ENCODE measurements at places on chromosomes 2 and 18. TPM values are rescaled to one million over a fixed set of nuclear protein-coding genes. Genes with fewer than 3 reads are reported as not detected.

Gene SRD5A2
- total RNA-seq: 0.07 TPM

Gene MC2R
- not detected for total RNA-seq

Gene FBXO41
- 7.7 TPM for total RNA-seq

Gene SATB2
- 5.1 TPM for total RNA-seq

Gene M1AP
- not detected for total RNA-seq

DNA sequence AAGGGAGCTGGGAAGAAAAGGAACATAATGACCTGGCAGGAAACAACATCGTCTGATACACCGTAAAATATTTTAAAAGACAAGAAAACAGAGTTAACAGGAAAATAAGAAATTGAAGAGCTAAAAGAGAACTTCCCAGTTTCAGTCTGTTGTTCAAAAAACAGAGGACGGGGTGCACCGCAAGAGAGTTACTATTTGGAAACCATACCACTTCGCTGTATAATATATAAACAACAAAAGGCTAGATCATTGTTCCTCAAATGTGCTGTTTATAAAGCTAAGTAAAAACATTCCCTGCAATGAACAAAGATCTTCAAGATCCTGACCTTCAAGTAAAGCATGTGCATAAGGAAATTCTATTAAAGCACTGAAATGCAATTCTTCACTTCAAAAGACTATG lies 2.1 kb downstream of the PPP3R1 start:
- H3K36me3 ChIP-seq: no peaks in the 10 kb centered on the region
- H3K27me3 ChIP-seq: no peaks in the 10 kb centered on the region
- H3K4me1 ChIP-seq: peaks cover 33% of the 10 kb centered on the region
- H3K4me3 ChIP-seq: peak overlapping the region; percentile 74
- DNase-seq: no peak

DNA sequence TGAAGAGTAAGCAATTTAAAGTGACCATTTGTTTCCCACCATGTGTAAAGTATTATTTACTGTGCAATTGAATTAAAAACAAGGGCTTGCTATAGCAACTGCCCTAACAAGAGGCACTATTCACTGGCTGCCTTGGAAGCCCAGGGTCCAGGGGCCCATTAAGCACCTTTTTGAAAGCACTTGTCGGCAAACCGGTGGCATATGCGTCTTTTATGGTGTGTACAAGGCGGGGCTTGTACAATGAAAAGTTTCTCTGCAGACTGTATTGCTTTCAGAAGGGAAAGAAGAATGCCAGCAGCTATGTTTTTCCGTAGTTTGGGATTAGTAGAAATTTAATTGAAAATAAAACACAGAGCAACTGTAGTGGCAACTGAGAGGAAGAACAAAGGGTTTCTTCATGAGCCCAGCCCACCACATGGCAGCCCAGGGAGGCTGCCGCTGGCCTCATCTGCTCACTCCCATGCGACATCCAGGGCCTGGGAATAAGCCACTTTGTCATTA lies 279.5 kb upstream of the PARD3B start:
- no peak for DNase-seq
- H3K27ac ChIP-seq: no peak overlapping the region
- no peaks in the 10 kb centered on the region for H3K4me1 ChIP-seq
- no peaks in the 10 kb centered on the region for H3K36me3 ChIP-seq
- no peak overlapping the region for H3K4me3 ChIP-seq

- no peak overlapping the region for H3K27ac ChIP-seq
Observed at GRCh38 chr2:67930156-67930555, 132.6 kb downstream of the C1D start.

GRCh38 chr2:203688798-203689197 lies 17.6 kb upstream of the CD28 start:
- no peak overlapping the region for H3K27ac ChIP-seq
- H3K4me3 ChIP-seq: no peak overlapping the region
- no peaks in the 10 kb centered on the region for H3K27me3 ChIP-seq
- no peak for DNase-seq
- no peaks in the 10 kb centered on the region for H3K36me3 ChIP-seq

GRCh38 chr18:60469387-60470100 lies 97.0 kb upstream of the MC4R start:
- DNase-seq: no peak
- no peaks in the 10 kb centered on the region for H3K27me3 ChIP-seq
- H3K4me3 ChIP-seq: no peak overlapping the region
- H3K27ac ChIP-seq: no peak overlapping the region

DNA sequence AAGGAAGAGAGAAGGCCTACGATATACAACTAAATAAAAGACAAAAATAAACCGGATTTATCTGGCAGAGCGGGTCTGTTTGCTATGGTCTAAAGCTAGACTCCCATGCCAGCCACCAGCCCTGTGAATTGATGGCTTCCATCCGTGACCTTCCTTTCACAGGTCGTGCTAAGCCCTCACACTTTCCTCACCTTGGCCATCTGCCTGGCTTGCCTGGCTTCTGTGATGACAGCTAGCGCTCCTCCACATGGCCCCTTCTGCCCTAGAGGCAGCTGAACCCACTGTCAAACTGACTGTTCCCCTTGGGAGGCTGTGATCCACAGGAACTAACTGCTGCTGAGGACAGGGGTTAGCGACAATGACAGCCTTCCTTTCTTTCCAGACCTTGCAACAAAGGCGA lies 32.5 kb downstream of the GAREM1 start:
- H3K4me3 ChIP-seq: no peak overlapping the region
- no peaks in the 10 kb centered on the region for H3K36me3 ChIP-seq
- no peaks in the 10 kb centered on the region for H3K4me1 ChIP-seq
- no peak overlapping the region for H3K27ac ChIP-seq

DNA sequence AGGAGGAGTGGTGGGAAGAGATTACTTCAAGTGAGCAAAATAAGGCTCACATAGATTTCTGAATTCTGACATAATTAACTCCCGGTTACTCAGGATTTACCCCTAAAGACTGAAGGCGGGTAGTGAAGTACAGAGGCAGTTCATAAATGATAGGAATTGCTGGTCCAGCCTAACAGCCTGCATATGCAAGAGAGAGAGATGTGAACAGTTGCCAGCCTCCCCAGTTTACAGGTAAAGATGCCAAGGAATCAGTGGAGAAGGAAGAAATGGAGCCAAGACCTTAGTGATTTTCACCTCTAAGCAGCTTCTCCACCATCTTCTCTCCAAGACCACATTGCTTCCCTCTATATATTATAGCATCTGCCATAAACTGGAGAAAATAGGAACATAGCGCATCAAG lies 91.8 kb upstream of the THUMPD2 start:
- H3K4me1 ChIP-seq: peaks cover 30% of the 10 kb centered on the region
- no peaks in the 10 kb centered on the region for H3K27me3 ChIP-seq
- no peaks in the 10 kb centered on the region for H3K36me3 ChIP-seq
- peak overlapping the region; percentile 71 for H3K27ac ChIP-seq

GRCh38 chr18:2994603-2995432 lies 18.1 kb downstream of the LPIN2 start:
- no peaks in the 10 kb centered on the region for H3K36me3 ChIP-seq
- H3K4me3 ChIP-seq: no peak overlapping the region
- no peak for DNase-seq
- peaks cover 7% of the 10 kb centered on the region for H3K4me1 ChIP-seq
- H3K27ac ChIP-seq: no peak overlapping the region

DNA sequence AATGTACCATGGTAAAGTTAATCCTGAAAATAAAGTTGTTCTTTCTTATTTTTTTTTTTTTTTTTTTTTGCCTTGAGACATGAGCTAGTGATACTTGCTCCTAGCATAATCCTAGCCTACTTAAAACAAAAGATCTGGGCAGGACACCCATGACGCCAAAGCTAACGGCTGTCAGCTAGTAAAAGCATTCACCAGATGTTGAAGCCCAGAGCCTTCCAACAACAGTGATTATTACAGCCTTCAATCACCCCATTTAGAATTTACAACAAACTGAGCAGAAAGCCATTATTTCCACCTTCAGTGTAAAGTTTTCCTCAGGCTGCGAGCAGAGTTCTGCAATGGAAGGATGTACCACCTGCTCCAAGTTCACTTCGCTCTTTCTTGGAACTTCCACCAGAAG lies 259.5 kb downstream of the SP3 start:
- DNase-seq: no peak
- no peak overlapping the region for H3K4me3 ChIP-seq
- H3K27ac ChIP-seq: no peak overlapping the region
- H3K27me3 ChIP-seq: no peaks in the 10 kb centered on the region
- no peaks in the 10 kb centered on the region for H3K36me3 ChIP-seq

DNA sequence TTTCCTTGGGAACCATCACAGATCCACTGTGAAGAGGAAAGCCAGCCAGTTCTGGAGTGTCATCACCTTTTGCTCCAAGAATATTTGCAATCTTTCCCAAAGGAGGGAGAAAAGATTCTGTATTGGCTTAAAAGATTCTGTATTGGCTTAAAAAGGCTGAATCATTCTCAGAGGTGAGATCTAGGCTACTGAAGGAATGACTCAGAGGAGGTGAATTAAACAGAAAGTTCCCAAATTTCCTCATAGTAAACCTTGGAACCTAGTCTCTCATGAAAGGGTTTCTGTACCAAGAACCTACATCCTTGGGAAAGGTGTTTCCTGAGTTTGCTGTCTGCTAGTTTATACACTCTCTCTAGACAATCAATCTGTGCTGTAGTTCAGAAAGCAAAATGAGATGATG lies 34.1 kb upstream of the GRB14 start:
- H3K4me1 ChIP-seq: peaks cover 9% of the 10 kb centered on the region
- DNase-seq: peak; percentile 48
- no peaks in the 10 kb centered on the region for H3K27me3 ChIP-seq
- H3K36me3 ChIP-seq: no peaks in the 10 kb centered on the region
- no peak overlapping the region for H3K27ac ChIP-seq

DNA sequence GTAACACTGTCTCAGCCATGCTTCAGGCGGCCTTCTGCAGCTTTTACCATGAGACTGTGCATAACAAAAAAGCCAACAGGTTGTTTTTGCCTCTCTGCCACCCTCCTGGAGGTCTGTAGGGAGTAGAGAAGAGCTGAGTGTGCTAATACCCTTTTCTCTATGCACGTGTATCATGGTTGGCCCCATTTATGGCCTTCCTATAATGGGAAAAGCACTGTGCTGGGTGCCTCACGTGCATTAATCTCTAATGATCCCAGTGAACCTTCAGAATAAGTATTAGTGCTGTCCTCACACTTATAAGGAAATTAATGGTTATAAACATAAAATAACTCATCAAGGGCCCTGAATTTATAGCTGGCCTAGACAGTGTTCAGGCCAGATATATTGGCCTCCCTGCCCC lies 164.2 kb downstream of the CDH20 start:
- DNase-seq: no peak
- no peak overlapping the region for H3K27ac ChIP-seq
- no peaks in the 10 kb centered on the region for H3K4me1 ChIP-seq

DNA sequence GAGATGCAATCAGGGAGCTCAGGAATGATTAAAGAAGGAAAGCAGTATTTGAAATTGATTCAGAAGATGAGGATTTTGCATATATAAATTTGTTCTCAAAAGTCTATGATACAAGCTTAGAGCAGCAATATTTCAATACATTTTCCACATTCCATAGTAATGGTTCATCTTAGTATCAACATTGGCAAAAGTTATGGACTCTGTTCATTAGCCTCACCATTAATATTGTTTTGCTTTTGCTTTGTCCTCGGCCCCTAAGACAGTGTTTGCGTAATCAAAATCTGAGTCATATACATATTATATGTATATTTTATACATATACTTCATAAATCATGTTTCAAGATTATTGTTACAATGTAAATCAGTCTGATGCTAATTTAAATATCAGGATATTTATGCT lies 176.6 kb downstream of the CNTNAP5 start:
- no peak overlapping the region for H3K4me3 ChIP-seq
- DNase-seq: no peak

GRCh38 chr2:67498931-67499330 lies 101.8 kb downstream of the ETAA1 start:
- no peak for DNase-seq
- no peaks in the 10 kb centered on the region for H3K27me3 ChIP-seq

- no peaks in the 10 kb centered on the region for H3K27me3 ChIP-seq
- no peaks in the 10 kb centered on the region for H3K4me1 ChIP-seq
- H3K27ac ChIP-seq: no peak overlapping the region
- DNase-seq: no peak
Observed at GRCh38 chr2:23492337-23492675, 107.3 kb downstream of the KLHL29 start.

- no peaks in the 10 kb centered on the region for H3K36me3 ChIP-seq
- no peak for DNase-seq
- peaks cover 9% of the 10 kb centered on the region for H3K4me1 ChIP-seq
- no peaks in the 10 kb centered on the region for H3K27me3 ChIP-seq
Observed at GRCh38 chr2:217680381-217680780, 322.4 kb downstream of the TNS1 start.

- peaks cover 7% of the 10 kb centered on the region for H3K4me1 ChIP-seq
- H3K4me3 ChIP-seq: no peak overlapping the region
- no peaks in the 10 kb centered on the region for H3K27me3 ChIP-seq
- no peak overlapping the region for H3K27ac ChIP-seq
- H3K36me3 ChIP-seq: no peaks in the 10 kb centered on the region
Observed at GRCh38 chr2:150100336-150100735, 387.1 kb downstream of the RND3 start.

DNA sequence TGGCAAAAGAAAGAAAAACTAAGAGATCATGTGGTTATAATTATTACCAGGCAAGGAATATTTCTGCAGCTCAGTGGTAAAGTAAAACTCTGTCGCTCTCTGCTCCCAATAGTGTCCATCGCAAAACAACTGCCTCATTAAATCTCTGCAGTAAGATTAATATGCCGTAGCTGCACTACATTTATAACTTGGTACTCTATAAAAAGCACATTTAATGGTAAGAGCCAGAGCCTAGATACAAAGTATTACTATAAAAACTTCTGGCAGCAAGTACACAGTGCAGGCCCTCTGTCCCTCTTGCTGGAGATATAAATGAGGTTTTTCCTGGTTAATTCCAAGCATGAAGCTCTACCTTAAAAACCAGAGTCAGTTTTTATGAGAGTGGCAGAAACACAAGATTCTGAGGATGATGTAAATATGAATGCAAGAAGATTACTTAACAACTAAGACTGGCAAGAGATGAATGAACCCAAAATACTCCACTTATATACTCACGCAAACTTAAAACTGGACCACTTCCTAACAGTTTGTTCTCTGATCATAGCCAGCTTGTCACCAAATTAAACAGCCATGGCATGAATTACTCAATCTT lies 25.5 kb downstream of the ZNF521 start:
- H3K4me1 ChIP-seq: no peaks in the 10 kb centered on the region
- H3K4me3 ChIP-seq: no peak overlapping the region
- no peaks in the 10 kb centered on the region for H3K36me3 ChIP-seq
- no peak for DNase-seq
- no peak overlapping the region for H3K27ac ChIP-seq

DNA sequence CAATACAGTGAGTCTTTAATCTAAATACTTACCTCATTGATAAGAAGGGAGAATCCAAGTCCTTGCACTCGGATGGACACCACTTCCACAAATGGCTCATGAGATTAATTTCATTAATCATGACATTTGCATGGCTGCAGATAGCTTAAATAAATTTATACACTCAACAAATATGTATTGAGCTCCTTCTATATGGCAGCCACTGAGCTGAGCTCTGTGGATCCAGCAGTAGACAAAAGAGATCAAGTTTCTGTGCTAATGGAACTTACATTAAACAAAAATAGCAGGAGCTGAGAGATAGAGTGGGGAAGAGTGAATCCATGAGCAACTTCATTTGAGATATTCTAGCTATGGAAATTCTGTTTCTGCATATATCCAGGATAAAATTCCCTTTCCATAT lies 44.4 kb downstream of the RAB27B start:
- H3K27me3 ChIP-seq: no peaks in the 10 kb centered on the region
- no peaks in the 10 kb centered on the region for H3K4me1 ChIP-seq
- H3K36me3 ChIP-seq: no peaks in the 10 kb centered on the region
- H3K4me3 ChIP-seq: no peak overlapping the region

Data from PC-3 (cell line).